Stimulated activated CD4-positive, alpha-beta T cell treated with anti-CD3 and anti-CD28 coated beads, Interleukin-15, amount 100 ng/mL, for 24 hours (primary cell): ENCODE measurements at places on chromosomes 4 and X.

DNA sequence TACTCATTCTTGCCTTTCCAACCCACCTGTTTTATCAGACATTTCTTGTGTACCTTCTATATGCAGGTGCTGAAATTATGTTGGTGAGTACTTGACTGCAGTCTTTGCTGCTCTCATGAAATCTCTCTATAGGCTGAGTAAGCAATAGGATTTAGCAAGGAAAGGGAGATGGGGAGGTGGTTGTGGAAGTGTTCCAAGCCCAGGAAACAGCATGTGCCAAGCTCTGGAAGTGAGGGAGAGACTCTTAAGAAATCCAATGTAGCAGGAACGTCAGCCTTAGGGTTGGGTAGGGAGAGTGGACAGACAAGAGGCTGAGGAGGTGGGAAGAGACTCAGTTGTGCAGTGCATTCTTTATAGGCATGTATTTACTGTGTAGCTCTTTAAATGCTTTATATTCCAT lies 5.6 kb downstream of the SEPTIN11 start:
- no peak for DNase-seq

- no peak for DNase-seq
These were observed 38.7 kb downstream of the SLC4A4 start for GRCh38 chr4:71377561-71377960.

- no peak for DNase-seq
These were observed 298.1 kb downstream of the UNC5C start for GRCh38 chr4:95250544-95251137.

GRCh38 chr4:187714957-187715356 lies 280.6 kb upstream of the ZFP42 start:
- DNase-seq: no peak

GRCh38 chr4:189843413-189844009 lies 97.2 kb upstream of the FRG1 start:
- no peak for DNase-seq

DNA sequence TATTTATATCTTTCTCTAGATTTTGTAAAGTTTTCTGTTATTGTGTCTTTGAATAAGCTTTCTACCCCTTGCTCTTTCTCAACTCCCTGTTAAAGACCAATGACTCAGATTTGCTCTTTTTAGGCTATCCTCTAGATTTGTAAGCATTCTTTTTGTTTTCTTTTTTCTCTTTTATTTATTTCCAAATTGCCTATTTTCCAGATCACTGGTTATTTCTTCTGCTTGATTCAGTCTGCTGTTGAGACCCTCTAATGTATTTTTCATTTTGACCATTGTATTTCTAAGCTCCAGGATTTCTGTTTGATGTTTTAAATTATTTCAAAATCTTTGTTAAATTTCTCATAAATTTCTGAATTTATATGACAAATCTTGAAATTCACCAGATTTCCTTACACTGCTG lies 462.6 kb upstream of the GALNT7 start:
- no peak for DNase-seq

GRCh38 chr4:36665985-36666527 lies 384.6 kb downstream of the DTHD1 start:
- no peak for DNase-seq

DNA sequence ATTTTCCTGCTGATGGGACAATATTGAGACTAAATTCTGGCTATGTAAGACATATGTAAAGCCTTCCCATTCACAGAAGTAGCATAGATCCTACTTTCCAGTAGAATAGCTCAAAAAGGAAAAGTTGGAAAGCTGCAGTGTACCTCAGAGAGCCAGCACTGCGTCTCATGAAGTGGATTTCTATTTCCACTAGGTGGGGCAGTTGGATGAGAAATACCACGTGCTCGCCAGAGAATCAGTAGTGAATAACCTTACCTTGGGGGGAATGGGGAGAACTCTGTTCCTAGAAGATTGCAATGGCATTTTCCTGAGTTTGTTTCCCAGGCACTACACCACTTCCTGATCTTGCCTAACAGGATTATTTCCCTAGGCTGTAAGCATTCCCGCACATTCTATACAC lies 907.1 kb downstream of the FSTL5 start:
- DNase-seq: no peak
